ENCODE measurements at places on chromosomes 13 and 19.

DNA sequence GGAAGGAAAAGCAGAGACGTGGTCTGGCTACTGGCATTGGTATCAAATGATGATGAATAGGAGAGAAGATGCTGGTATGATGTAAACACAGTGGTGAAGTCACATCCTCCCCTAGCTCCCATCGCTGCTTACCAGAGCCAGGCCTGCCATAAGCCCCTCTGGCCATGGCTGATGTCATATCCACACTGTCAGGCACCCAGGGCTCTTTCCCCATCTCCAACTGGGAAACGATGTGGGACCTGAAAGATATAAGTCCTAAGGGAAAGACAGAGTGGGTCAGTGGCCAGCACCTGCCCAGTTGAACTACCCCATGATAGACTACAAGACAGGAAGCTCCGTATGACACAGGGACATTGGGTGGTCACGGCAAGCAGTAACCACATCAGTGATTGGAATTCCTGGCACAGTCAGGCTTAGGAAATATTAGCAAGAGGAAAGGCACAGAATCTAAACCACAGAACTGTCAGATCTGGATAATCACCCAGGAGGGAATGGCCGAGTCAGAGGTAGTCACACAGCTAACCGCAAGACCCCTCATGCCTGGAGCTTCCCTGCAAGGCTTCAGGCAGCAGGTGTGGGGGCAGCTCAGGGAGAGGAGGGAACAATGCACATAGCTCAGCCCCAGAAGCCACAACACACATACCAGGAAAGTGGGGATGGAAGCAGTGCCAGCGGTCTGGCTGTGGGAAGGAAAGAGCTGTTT is 3.8 kb downstream of the ZNF792 start:
- no peak for DNase-seq

- DNase-seq = no peak
These were observed 72.7 kb downstream of the SPACA7 start for GRCh38 chr13:112448621-112449544.

DNA sequence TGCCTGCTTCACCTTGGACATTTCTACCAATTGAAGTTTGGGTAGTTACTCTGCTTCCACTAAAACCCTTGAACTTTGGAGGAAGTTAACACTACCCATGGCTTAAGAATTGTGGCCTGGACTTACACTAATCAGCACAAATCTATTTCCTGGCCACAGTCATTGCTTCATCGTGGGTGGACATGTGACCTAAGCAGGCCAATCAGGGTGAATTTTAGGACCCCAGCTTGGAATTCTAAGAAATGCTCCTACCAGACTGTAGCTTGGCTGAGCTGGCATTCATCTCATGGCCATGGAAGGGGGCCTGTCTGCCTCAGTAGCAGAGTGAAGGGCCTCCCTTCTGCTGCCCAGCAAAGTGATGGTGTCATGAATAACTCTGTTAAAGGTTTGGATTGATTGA is 58.3 kb upstream of the SLC15A1 start:
- DNase-seq = no peak

DNA sequence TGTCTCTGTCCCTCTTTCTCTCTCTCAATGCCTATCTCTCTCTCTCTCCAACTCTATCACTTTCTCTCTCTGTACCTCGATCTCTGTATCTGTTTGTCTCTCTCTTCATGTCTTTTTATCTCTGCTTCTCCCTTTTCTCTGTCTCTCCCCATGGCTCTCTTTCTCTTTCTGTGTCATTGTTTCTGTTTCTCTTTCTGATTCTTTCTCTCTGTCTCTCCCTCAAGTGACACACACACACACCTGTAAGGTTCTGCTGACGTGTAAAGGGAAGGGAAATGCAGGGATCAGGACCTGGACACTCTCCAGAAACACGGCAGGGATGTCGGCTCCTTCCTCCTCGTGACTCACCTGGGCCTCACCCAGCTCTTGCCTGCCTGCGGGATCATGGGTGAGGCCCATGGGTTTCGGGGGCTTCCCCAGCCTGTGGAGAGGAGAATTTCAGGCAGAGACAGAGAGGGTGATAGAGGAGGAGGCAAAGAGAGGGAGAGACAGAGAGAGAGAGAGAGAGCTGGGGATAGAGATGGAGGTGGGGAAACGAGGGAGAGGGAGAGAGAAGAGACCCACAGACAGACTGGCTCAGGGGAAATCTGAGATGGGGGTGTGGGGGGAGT is 5.4 kb upstream of the PLAUR start:
- DNase-seq = no peak

DNA sequence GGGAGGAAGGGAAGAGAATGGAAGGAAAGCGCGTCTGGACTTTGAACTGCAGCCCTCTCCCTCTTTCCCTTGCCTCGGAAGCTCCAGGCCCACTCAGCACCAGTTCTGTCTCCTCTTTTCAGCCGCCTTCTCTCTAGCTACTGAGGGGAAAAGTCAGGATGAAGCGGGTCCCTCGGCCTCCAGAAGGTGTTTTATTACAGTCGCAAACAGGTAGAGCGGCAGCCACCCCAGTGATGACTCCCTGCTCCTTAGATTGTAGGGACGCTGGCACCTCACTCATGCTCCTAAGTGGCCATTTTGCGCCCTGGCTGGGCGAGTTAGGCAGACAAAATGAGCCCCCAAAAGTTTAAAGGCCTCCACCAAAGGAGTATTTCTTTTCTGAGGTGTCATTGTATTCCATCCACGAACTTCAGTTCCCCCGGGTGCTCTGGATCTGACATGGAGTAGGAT is 954 bp upstream of the STK24 start:
- no peak for DNase-seq

GRCh38 chr19:8305798-8306197 is 2.4 kb downstream of the CD320 start:
- no peak for DNase-seq

DNA sequence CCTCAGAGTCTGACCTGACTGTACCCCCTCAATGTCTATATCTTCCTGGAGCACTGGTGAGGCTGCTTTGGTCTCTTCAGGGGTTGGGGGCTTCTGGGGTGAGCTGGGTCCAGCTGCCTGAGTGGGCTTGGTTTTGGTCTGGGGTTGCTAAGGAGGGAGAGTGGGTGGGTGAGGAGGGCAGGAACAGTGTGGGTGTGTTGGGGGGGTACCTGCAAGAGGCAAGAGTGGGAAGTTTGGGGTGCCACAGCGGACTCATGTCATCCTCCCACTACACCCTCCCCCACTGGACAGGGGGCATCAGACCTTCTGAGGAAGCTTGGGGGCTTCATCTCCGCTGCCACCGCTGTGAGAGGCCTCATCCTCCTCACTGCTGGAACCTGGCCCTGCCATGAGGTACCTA is 13.6 kb downstream of the ZNF575 start:
- no peak for DNase-seq

- DNase-seq = no peak
These were observed 8.0 kb downstream of the MBD3 start for GRCh38 chr19:1584500-1585242.

DNA sequence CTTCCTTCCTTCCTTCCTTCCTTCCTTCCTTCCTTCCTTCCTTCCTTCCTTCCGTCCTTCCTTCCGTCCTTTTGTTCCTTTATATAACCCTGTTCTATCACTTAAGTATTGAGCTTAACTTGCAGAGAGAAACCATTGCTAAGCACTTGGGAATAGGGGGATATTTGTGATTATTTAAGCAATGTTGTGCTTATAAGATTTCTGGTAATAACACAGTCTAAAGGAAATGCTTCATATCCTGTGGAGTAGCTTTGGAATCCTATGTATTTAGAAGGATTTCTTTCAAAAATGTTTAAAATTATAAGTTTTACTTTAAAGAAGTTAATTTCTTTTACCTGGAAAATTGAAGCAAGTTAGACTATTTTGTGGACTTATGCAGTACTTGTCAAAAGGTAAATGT is 209.8 kb downstream of the PCCA start:
- no peak for DNase-seq

DNA sequence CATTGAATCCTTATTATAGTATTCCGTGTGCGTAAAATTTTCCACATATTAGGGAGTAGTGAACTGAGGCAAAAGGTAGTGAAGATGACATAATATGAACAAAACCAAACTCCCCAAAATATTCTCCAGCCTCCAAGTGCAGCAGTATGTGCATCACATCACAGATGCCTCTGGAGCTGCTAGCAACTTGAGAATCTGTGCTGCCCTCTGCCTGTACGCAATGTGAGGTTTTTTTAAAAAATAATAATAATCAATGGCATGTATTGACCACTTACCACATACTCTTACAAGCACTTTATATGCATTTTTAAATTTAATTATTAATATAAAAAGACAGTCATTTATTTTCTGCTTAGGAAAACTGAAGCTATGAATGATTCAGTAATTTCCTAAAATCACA is 583.0 kb upstream of the SPRY2 start:
- peak; percentile 15 for DNase-seq
